Fibroblast of villous mesenchyme (primary cell): ENCODE measurements at places on chromosomes 3 and 15. TPM values are rescaled to one million over a fixed set of nuclear protein-coding genes. Genes with fewer than 3 reads are reported as not detected.

Gene CAV3
- total RNA-seq: not detected in 2 replicates

Gene TMC3
- not detected in 2 replicates for total RNA-seq

Gene P4HTM
- 23.8 and 26.8 TPM in 2 replicates for total RNA-seq

Gene CMTM8
- total RNA-seq: not detected in 2 replicates

Gene GUCA1C
- total RNA-seq: not detected in 2 replicates

Gene FGD5
- total RNA-seq: under 0.01 TPM in 1 of 2 replicates, not detected in the other

Gene COL6A5
- under 0.01 TPM in 2 replicates for total RNA-seq

Gene DGKG
- total RNA-seq: under 0.01 and 0.32 TPM in 2 replicates

Gene SLC2A2
- under 0.01 TPM in 1 of 2 replicates, not detected in the other for total RNA-seq

Gene HYKK
- 1.7 and 2.3 TPM in 2 replicates for total RNA-seq

Gene CASR
- total RNA-seq: not detected in 2 replicates

Gene MUSTN1
- not detected in 2 replicates for total RNA-seq

Gene ADCY5
- 0.32 and 0.43 TPM in 2 replicates for total RNA-seq

Gene ABCC5
- total RNA-seq: 13.2 and 23.3 TPM in 2 replicates

Gene GRM2
- total RNA-seq: under 0.01 TPM in 1 of 2 replicates, not detected in the other

Gene PP2D1
- not detected in 2 replicates for total RNA-seq

Gene SEMA3G
- 0.32 TPM in 1 of 2 replicates, not detected in the other for total RNA-seq

Gene SLC22A14
- total RNA-seq: 0.32 and 0.86 TPM in 2 replicates

Gene ZNF860
- total RNA-seq: 0.86 and 0.97 TPM in 2 replicates

Gene CCR1
- total RNA-seq: under 0.01 and 0.32 TPM in 2 replicates

Gene LMAN1L
- total RNA-seq: not detected in 2 replicates

Gene ZNF717
- 13.5 and 15.5 TPM in 2 replicates for total RNA-seq

Gene TPRG1
- 1.3 and 3.5 TPM in 2 replicates for total RNA-seq

Gene PLSCR4
- 13.5 and 22.9 TPM in 2 replicates for total RNA-seq

Gene REC114
- not detected in 2 replicates for total RNA-seq

Gene SH3GL3
- total RNA-seq: under 0.01 TPM in 1 of 2 replicates, not detected in the other

Gene GALNT15
- 4.7 and 8.4 TPM in 2 replicates for total RNA-seq

Gene RBMS3
- total RNA-seq: 64.1 and 85.9 TPM in 2 replicates

Gene TEX9
- 2.9 and 3.9 TPM in 2 replicates for total RNA-seq

Gene ARHGEF26
- 1.6 and 1.7 TPM in 2 replicates for total RNA-seq

Gene VIPR1
- total RNA-seq: 0.32 TPM in 1 of 2 replicates, not detected in the other

Gene TLR9
- total RNA-seq: not detected in 2 replicates

Gene SLC12A1
- not detected in 2 replicates for total RNA-seq

Gene RARRES1
- 6.4 and 8.2 TPM in 2 replicates for total RNA-seq

Gene GRK7
- total RNA-seq: under 0.01 TPM in 1 of 2 replicates, not detected in the other

Gene PLA2G4B
- 0.97 and 1.3 TPM in 2 replicates for total RNA-seq

Gene CHRM5
- total RNA-seq: under 0.01 TPM in 2 replicates

Gene NPAP1
- total RNA-seq: not detected in 2 replicates

Gene CYP19A1
- not detected in 2 replicates for total RNA-seq

Gene ZNF80
- total RNA-seq: under 0.01 TPM in 1 of 2 replicates, not detected in the other

Gene CLDN18
- total RNA-seq: not detected in 2 replicates

Gene LRTM1
- not detected in 2 replicates for total RNA-seq

Gene TNNC1
- 0.64 and 1.3 TPM in 2 replicates for total RNA-seq

Gene IL16
- 0.32 TPM in 1 of 2 replicates, not detected in the other for total RNA-seq

Gene ERICH6
- total RNA-seq: 0.32 and 0.43 TPM in 2 replicates

Gene TRIM71
- total RNA-seq: not detected in 2 replicates

Gene SLC9C1
- under 0.01 TPM in 1 of 2 replicates, not detected in the other for total RNA-seq

Gene COL8A1
- total RNA-seq: 324 and 401 TPM in 2 replicates

Gene KIF9
- 1.6 and 2.2 TPM in 2 replicates for total RNA-seq

Gene LSM3
- 5.5 and 7.3 TPM in 2 replicates for total RNA-seq
